ENCODE measurements at places on chromosomes 12 and 14.

DNA sequence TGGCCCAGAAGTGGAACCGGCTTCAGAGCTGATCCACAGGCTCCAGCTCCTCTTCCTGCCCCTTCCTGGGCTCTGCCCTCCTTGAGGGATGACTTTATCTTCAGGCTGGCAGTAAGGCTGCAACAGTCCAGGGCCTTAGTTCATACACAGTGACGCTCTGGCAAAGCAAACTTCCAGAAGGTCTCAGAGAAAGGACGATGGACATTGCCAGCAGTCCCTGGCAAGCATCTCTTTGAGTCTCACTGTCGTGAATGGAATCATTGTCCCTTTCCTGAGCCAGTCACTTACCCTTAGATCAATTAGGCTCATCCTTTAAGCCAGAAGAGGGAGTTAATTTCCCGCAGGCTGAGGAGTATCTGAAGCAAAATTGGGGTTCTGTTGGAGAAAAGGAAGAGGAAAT, 8.6 kb downstream of the AK7 start:
- DNase-seq = no peak

- DNase-seq = no peak
Measured at GRCh38 chr12:80553316-80553715, 109.3 kb downstream of the PTPRQ start.

DNA sequence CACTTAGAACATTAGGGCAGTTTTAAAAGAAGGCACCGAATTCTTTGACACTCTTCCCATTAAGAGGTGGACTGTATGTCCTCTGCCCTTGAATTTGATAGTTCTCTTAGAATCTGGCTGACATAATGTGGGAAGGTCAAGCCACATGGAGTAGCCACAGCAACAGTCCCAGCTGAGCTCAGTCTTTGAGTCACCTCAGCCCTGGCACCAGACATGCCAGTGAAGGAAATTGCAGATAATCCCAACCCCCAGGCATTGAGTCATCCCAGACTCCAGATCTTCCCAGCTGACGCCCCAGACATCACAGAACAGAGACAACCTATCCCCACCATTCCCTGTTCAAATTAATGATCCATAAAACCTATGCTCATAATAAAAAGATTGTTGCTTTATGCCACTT, 83.4 kb downstream of the GTF2A1 start:
- DNase-seq = no peak

DNA sequence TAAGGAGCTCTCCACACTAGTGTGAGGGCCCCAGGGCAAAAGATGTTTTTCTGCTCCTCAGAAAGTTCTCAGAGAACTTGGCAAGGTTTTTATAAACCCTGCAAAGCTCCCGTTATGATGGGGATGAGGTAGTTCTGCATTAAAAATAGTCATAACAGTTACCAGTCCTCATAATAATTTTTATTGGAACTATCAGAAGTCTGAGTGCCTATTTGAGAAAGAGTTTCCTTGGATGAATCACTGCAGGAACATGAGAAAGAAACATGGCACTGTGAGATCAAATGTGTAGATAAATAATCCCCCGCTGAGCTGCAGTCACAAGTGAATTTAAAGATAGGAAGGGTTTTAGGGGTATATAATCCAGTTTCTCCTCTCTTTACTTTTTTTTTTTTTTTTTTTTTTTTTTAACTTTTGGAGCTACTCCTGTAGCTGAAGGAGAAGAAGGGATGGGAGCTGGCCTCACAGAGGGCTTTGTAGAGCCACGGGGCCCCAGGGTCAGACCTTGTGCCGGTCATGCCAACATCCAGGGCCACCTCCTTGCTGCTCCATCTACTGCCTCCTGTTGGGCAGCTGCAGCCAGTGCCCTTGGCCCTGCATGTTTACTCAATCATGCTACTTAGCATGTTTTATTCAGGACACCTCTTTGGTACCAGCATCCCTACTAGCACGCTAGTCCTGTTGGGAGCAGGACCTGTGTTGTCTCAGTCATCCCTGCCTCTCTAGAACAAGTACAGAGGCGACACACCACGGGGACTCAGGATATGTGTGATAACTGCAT, 39.5 kb downstream of the EVL start:
- no peak for DNase-seq

DNA sequence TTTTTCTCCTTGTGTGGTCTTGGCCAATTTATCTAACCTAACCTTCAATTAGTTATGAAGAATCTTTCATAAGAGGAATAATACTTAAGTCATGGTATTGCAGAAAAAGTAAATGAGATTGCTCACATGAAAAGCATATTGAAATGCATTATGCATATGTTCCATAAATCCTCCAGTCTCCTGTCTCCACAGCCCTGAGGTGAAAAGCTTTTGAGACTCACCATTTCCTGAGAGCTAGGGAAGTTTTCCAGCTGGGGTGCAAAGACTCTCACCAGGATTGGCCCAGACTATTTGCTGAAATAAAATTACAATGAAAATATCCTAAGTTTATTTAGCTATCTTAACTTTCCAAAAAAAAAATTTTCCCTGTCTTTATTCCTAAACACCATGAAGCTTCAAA, 723.8 kb upstream of the FLRT2 start:
- no peak for DNase-seq
